ENCODE measurements at places on chromosomes 4 and X.

DNA sequence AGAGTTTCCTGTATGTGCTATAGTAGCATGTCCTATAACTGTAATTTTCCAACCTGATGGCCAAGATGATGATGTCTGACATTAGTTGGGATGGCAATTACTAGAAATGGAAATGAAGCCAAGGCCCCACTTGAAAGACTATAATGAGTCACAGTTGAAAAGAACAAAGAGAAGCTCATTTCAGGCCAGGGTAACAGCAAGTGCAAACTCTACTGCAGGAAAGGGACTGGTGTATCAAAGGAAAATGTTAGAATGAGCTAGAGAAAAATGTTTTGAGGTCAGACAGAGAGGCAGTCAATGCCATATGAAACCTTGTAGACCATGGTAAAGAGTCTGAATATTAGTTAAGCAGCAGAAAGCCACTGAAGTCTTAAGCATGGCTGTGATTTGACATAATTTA lies 146.2 kb upstream of the SH3RF1 start:
- no peak for DNase-seq

DNA sequence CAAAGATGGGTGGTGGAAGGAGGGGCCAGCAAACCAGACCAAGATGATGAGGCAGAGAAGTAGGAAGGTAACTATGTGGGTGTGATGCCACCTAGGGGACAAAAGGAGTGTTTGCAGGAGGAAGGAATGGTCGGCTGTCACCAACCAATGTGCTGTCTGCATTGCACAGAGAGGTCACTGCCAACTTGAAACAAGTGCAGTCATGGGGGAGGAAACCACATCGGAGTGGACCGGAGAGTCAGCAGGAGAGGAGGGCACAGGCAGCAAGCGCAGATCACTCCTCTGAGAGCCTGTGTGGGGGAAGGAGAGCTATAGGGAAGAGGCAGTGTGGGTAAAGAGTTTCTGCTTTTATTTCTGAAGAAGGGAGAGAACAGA lies 38.5 kb upstream of the FGFBP2 start:
- peak; percentile 3 for DNase-seq

GRCh38 chrX:7614616-7615015 lies 228.4 kb upstream of the VCX start:
- no peak for DNase-seq

- DNase-seq, result no peak
Measured at GRCh38 chr4:108203377-108203776, 34.6 kb upstream of the LEF1 start.

- no peak for DNase-seq
Measured at GRCh38 chr4:87120411-87121162, 99.8 kb downstream of the KLHL8 start.

DNA sequence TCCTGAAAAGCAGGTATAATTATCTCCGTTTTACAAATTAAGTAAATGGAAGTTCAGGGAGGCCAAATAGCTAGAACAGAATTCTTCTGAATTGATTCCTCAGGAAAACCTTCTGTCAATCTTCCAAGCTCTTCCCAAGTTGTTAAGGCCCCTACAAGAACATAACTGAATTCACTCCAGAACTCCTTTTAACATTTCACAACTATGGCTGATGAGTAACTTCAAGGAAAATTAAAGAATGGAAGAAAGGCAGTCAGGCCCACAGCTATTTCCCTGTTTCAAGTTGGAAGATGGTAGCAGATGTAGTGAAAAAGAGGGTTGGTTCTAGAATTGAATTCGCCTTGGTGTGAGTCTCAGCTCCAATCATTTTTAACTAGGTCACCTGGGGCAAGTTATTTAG lies 15.9 kb downstream of the SETD7 start:
- no peak for DNase-seq

DNA sequence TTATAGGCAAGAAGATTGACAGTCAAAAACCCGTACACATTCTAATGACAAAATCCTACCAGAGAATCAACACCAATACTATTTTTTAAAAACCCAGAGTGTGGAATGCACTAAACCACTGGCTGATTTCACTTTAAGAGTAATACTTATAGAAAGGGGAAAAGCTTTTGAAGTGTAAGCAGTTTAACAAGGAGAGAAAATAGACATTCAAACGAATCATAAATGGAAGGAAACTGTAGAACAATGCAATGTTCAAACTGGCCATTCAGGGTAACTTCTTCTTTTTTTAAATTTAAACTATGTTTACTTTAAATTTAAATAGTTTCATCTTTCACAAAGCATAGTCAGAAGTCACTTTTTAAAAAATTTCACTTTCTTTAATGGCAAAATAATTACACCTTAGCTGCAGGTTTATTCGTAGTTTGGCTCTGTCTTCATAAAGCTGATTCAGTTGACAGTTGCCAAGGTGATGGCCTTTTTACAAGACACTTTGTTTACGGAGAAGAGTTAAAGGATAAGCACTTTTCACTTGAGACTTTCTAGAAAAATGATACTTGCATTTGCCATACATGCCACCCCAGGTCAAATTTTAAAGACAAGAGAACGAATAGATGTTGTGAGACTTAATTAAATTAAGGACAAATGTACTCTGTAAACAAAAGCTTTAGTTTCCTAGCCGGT lies 82.4 kb upstream of the KLF3 start:
- DNase-seq, result no peak

- DNase-seq, result no peak
Measured at GRCh38 chr4:16864199-16864598, 34.2 kb downstream of the LDB2 start.

GRCh38 chr4:139658185-139658584 lies 7.4 kb upstream of the MGST2 start:
- no peak for DNase-seq

- no peak for DNase-seq
Measured at GRCh38 chr4:169898095-169898494, 128.1 kb downstream of the MFAP3L start.

GRCh38 chr4:9925750-9926439 lies 95.4 kb downstream of the SLC2A9 start:
- no peak for DNase-seq

- no peak for DNase-seq
Measured at GRCh38 chr4:145307763-145308430, 127.5 kb upstream of the OTUD4 start.

GRCh38 chrX:74923942-74924448 lies 1.3 kb downstream of the NEXMIF start:
- no peak for DNase-seq

- no peak for DNase-seq
Measured at GRCh38 chr4:152128356-152128755, 367.5 kb upstream of the GATB start.

DNA sequence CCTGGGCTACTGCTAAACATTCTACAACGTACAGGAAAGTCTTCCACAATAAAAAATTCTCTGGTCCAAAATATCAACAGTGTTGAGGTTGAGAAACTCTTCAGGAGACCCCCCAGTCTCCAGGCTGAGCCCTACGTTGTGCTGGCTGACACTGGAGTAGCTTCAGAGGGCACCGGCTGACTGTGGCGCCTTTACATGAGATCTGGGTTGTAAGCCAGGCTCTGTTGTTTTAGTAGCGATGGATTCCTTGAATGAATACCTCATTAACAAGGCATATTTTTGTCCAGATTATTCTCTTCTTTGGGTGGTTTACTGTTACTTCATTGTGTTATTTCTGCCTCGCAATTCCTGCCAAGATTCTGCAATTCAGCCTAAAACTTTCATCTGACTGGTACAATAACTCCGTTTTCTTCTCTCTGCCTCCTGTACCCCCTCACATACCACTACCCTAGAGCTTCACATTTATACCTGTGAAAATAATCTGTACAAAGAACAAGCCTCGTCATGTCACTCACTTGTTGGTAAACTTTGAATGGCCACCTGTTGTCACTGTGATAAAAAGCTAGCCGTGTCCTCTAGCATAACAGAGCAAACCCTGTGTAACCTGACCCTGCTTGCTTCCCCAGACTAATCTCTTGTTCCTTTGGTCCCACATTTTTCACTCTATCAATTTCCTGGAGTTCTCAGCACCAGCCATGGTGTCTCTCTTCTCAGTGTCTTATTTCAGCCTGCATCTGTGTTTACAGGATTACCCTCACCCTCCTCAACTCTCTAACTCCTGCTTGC lies 1476.1 kb upstream of the TENM3 start:
- DNase-seq, result no peak

GRCh38 chrX:103730147-103730795 lies 19.6 kb downstream of the TMEM31 start:
- no peak for DNase-seq

- no peak for DNase-seq
Measured at GRCh38 chr4:85391071-85391470, 83.9 kb upstream of the ARHGAP24 start.

DNA sequence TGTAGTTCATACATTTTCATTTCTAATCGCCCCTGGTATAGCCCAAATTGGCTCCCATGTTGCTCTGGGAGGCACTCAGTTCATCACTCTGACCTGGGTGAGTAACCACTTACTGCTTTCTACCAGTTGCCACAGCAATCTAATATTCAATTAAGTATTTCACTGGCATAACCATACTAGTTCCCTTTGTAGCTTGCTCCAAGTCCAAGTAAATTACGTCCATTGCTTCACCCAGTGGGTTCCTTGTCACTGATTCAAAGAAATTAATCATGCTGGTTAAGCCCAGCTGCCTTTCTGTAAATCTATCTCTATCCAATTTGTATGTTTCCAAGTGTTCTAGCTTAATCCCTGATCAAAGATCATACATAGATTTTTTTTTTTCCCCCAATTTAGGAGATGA lies 92.0 kb upstream of the CBR4 start:
- no peak for DNase-seq

GRCh38 chrX:80174925-80175574 lies 160.5 kb downstream of the TBX22 start:
- no peak for DNase-seq

DNA sequence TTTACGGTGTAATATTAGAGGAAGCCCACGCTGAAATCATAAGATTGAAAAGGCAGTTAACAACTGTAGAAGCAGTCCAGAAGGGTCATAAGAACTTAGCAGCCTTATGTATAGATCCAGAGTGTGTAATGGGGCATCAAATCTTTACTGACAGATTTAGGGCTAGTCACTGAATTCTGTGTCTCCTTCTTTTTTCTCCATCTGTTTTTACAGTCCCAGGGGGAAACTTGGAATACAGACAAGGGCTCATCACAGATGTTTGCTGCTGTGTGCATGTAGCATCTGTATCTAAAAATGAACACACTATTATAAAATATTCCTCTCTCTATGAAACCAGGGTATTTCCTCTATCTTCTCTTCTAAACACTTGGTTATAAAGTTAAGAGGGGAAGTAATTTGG lies 43.9 kb downstream of the CYSLTR1 start:
- no peak for DNase-seq

DNA sequence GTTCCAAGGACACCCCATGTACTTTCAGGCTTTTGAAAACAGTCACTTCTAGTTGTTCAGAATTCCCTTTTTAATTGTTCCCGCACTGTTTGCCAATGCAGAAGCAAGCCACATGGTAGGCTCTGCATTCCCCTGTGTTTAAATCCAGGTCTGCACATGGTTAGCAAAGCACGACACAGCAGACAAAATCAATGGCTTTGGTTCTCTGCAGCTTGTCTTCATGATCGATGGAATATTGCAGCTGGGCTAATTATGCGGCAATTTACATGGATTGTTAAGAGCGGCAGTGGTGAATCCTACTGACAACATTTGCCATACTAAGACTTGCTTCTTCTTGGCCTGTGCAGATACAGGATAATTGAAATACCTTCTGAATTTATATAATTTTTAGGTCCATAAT lies 20.6 kb upstream of the INPP4B start:
- DNase-seq, result no peak

Measured in stimulated activated CD4-positive, alpha-beta T cell treated with anti-CD3 and anti-CD28 coated beads, TNF-alpha, amount 100 ng/mL, for 24 hours (primary cell).